NCI-H69 (cell line): ENCODE measurements at places on chromosomes 4 and X.

DNA sequence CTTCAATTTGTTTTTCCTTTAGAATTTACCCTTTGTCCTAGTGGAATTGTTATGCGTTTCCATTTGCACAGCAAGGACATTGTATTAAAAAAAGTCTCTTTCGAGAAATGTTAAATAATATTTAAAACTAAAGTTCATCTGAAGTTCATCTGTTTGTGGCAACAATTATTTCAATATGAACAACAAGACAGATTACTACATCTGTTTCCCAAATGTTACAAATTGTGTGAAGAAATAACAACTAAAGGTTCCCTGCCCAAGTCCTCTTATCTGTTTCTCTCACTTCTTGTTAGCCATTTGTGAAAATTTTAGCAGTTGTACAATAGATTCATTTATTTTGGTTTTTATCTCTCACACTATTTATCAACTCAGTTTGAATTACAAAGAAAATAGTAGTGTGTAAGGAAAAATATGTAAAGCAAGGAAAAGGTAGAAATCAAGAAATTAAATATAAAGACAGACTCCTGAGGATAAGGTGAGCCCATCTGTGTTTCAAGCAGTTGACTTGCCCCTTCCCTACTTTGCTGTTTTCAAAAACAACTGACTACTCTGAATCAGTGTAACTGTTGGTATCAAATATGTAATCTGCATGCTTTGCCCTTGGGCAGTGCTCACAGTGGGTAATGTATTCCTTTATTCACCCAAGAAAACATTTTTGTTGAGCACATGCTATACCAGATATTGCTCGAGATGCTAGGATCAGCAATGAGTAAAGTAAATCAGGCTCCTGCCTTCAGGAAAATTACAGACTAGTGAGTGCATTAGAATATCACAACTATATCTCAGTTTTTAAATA is 118.9 kb upstream of the PCDH7 start:
- no peak for DNase-seq

DNA sequence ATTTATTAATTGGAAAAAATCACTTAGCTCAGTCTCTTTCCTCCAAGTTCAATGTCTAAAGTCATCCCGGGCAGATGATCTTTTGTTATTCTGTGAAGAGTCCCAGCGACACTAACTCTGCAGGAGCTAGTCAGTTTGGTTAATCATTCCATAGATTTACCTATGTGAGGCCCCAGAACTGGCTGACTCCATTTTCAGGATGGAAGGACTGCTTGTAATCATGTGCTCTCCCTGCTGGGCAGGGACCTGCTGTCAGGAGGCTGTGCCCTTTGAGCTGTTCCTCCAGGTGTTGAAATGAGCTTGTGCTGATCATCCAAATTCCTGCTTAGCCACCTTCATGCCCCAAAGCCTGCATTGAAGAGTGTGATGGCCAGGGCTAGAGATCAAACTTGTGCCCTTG is 169.8 kb downstream of the NHS start:
- DNase-seq, result peak; percentile 10

DNA sequence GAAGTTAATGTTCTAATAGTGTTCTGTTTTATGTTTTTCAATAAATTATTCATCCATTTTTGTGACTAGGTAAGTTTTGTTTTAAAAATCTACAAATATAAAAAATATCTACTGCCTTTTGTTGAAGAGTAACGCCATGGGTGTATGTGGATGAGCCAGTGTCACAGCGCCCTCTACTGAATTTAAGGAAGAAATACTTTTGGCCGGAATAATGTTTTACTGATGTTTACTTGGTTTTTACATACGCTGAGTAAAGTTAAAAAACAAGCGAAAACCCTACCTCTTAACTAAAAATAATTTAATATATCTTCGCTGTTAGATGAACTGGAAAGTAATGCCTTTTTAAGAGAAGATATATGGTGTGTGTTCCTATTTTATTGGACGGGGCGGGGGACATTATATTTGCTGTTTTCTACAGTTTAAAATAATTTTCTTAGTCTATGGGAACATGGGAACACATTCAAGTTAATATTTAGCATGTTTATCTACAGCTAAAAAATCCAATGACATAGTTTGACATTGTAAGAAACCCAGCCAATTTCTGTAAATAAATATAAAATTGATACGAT is 86.1 kb downstream of the CPE start:
- DNase-seq, result peak; percentile 47

DNA sequence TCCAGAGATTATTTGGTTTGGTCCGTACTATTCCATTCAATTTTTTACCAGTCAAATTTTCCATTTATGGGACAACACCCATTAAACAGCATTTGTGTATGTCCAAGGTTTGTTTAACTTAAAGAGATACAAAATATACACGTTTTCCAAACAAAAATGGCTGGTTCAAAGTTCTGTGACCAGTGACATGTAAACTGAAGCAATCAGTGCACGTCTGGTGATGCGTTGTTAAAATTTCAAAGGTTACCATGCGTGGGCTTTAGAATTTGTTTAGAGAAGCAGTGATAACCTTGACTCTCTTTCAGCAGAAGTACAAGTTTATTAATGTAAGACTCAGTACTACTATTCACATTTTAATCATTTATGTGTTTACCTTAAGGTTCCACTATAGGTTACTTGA is 25.2 kb upstream of the ALB start:
- no peak for DNase-seq

GRCh38 chrX:18558799-18559198 is 113.1 kb downstream of the RS1 start:
- DNase-seq, result no peak

- DNase-seq, result no peak
These were observed 1605.6 kb upstream of the TENM3 start for GRCh38 chr4:180637616-180638015.

DNA sequence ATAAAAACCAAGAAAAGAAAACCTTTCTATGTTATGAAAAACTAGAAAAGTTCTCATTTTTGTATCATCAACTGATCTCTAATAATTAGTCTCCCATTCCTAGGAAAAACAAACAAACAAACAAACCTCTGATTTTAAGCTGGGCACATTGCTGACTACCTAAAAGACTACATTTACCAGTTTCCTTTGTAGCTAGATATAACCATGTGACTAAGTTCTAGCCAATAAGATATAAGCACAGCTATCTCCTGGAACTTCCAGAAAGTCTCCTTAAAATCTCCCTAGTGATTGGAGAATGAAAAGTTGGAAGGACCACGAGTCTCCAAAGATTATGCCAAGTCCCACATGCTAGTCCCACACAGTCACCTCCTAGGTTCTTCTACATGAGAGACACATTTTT is 108.9 kb downstream of the NR3C2 start:
- no peak for DNase-seq

- DNase-seq, result peak; percentile 86
These were observed 17.7 kb upstream of the XKRX start for GRCh38 chrX:100946299-100946927.

DNA sequence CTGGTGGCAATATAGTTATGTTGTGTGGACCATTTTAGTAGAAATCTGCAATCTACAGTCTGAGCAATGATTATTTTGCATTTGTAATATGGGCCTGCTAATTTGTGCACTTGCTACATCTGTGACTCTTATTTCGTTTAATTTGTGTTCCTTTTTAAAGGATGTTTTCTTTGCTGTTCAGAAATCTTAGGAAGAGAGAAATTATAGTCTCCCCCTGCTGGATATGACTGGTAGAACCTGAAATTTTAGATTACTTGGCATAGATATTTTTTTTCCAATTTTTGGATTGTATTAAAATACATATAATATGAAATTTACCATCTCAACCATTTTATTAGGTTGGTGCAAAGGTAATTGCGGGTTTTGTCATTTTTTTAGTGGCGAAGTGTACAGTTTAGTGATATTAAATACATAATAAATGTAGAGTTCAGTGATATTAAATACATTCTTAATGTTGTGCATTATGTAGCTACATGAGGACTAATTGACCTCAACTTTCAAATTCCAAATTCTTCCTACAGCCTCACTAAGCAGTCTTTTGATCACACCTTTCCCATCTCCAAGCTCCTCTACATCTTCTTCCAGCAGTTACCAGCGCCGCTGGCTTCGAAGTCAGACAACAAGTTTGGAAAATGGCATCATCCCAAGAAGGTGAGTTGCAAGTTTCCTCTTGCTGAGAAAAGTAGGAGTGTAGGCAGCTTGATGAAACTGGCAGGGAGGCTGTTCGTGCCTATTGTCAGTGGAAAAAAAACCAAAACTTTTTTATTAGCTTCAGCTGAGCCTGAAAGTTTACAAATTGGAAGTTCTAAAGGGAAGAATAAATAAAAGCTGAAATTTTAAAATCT is 82.2 kb downstream of the FNIP2 start:
- DNase-seq, result peak; percentile 30

DNA sequence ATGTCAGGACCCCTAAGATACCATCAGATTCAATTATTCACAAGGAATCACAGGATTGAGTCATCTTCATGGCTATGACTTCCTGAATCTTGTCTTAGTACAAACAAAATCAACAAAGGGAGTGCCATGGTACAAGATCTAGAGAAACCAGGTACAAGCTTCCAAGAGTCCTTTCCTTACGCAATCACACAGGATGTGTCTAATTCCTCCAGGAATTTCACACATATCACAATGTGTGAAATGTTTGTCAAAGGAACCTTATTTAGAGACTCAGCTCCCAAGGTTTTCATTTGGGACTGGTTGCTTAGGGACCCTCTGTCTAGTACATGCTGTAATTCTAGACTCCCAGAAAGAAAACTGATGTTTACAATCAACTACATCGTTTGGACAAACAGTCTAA is 83.0 kb downstream of the MAB21L2 start:
- DNase-seq, result no peak

- no peak for DNase-seq
These were observed 10.2 kb upstream of the STK32B start for GRCh38 chr4:5040856-5041620.

- DNase-seq, result no peak
These were observed 15.2 kb upstream of the CXCL2 start for GRCh38 chr4:74114234-74114633.

- no peak for DNase-seq
These were observed 187.0 kb upstream of the RBPJ start for GRCh38 chr4:26133840-26134239.
